ENCODE measurements at places on chromosomes 6 and 20. TPM values are rescaled to one million over a fixed set of nuclear protein-coding genes. Genes with fewer than 3 reads are reported as not detected.

TREM2 gene
- polyA plus RNA-seq: 3.5 TPM

SCGN gene
- 0.90 TPM for polyA plus RNA-seq

CHMP4B gene
- 137 TPM for polyA plus RNA-seq

PRRT1 gene
- polyA plus RNA-seq: 4.0 TPM

CCN2 gene
- 248 TPM for polyA plus RNA-seq

NKAIN2 gene
- 0.39 TPM for polyA plus RNA-seq

SIRPB1 gene
- 0.58 TPM for polyA plus RNA-seq

OLIG3 gene
- not detected for polyA plus RNA-seq

PXDC1 gene
- 35.0 TPM for polyA plus RNA-seq

CCN6 gene
- 8.4 TPM for polyA plus RNA-seq

TAF4 gene
- 3.7 TPM for polyA plus RNA-seq

FAM83B gene
- polyA plus RNA-seq: 0.77 TPM

CRIP3 gene
- 14.3 TPM for polyA plus RNA-seq

GTSF1L gene
- polyA plus RNA-seq: not detected

TCP11 gene
- polyA plus RNA-seq: 0.41 TPM

AKAP7 gene
- 7.9 TPM for polyA plus RNA-seq

VWA7 gene
- polyA plus RNA-seq: 10.2 TPM

SSTR4 gene
- not detected for polyA plus RNA-seq

OR2B6 gene
- polyA plus RNA-seq: not detected

IRAK1BP1 gene
- polyA plus RNA-seq: 6.1 TPM

ALDH8A1 gene
- polyA plus RNA-seq: 56.7 TPM

ZSCAN31 gene
- polyA plus RNA-seq: 4.1 TPM

EPB41L1 gene
- polyA plus RNA-seq: 53.2 TPM

CRISP3 gene
- not detected for polyA plus RNA-seq

EPHA7 gene
- 2.6 TPM for polyA plus RNA-seq

EEF1A2 gene
- polyA plus RNA-seq: 1.5 TPM

SLC23A2 gene
- 4.8 TPM for polyA plus RNA-seq

TINAG gene
- polyA plus RNA-seq: 73.0 TPM

XKR7 gene
- polyA plus RNA-seq: not detected

HEBP2 gene
- polyA plus RNA-seq: 62.6 TPM
